ENCODE measurements at places on chromosomes 11 and 22.
A peak's percentile ranks its signal among the peaks of the same experiment; 100 is the strongest.

- DNase-seq: no peak
Observed at GRCh38 chr11:95325777-95326258, 94.8 kb upstream of the SESN3 start.

DNA sequence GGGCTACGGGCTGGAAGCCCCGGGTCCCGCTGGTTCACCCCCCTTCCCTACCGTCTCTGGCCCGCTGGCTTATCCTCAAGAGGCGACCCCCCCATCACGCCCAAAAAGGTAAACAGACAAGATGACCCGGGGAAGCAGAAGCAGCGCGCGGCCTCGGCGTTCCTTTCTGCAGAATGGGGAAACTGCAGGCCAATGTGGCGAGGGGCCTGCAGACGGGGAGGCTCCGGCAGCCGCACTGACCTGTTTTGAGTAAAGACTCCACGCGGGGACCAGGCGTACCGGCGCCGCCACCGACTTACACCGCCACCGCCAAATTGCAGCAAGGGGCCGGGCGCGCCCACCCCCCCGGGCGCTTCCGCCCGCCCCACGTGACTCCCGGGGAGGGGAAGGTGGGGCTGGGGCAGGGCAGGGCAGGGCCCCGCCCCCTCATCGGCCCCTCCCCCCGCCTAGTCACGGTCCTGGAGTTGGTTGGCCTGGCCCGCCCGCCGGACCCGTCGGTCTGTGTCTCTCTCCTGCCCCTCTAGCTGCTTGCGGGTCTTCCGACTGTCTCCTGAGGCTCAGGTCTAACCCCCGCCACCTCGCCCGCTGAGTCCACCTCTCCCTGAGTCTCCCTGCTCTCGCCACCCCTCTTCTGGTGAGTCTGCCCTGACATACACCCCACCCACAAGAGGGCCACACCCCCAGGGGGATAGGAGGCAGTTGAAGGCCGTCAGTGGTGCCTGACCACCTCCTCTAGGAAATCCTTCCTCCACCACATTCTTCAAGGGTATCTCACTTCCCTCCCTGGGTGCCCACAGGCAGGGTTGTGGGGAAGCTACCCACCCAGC lies at the start of gene ARAP1:
TSS of gene ARAP1 (minus strand) at position 321 of the 827 bp plus-strand sequence. CDS start 25,280 bp downstream, outside the sequence.
- peak; percentile 76 for DNase-seq

DNA sequence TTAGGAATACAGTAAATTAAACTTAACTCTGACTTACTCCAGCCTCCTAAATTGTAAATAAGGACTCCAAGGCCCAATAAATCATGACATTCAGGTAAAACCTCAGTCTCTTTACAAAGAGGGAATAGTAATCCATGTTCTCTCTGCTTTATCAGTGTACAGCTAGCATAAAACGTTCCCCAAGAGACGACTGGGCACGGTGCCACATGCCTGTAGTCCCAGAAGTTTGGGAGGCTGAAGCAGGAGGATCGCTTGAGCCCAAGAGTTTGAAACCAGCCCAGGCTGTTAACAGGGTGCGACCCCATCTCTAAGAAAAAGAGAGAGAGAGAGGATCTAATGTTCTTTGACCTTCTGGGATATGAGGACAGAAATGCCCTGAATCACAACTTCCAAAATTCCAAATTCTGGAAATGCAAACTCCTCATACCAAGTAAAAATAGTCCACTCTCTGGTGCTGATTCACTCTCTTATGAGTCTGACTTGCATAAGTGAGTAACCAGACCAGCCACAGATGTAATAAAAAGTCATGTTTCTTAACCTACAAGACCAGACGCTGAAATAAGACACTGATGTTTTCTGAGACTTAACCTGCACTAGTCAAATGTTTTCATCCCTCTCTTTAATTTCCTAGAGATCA lies 25.5 kb downstream of the NNMT start:
- peak; percentile 87 for DNase-seq

DNA sequence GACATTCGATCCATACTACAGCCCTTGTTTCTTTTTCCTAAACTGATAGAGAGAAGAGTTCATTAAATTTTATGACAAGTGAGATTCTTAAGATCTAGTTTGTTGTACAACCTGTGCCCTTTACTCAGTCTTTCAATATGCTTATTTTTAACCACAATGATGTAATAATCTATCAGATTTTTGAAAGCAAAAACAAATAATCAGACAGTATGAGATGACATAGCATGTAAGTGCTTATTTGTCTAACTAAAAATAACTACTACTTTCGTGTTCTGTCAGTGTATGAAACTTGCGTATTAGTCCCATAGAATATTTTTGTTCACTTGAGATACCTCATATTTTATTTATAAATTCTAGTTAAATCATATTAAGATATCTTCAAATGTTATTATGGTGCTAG lies 33.2 kb downstream of the RAB39A start:
- no peak for DNase-seq

GRCh38 chr11:108803776-108804175 lies 138.9 kb downstream of the DDX10 start:
- DNase-seq: peak; percentile 20

- DNase-seq: no peak
Observed at GRCh38 chr11:19828382-19829108, 115.9 kb downstream of the NAV2 start.
